ENCODE measurements at places on chromosomes 5 and 9. TPM values are rescaled to one million over a fixed set of nuclear protein-coding genes. Genes with fewer than 3 reads are reported as not detected.

The PCAT7 gene
- total RNA-seq: not detected

The SH2D3C gene
- 0.43 TPM for total RNA-seq

The NTRK2 gene
- total RNA-seq: 0.87 TPM

The PRRX2 gene
- total RNA-seq: not detected

The BAG1 gene
- 30.0 TPM for total RNA-seq

The ADGRV1 gene
- 0.39 TPM for total RNA-seq

The PCDHGA10 gene
- 4.4 TPM for total RNA-seq

The PDGFRB gene
- 10.2 TPM for total RNA-seq

The STK10 gene
- 74.0 TPM for total RNA-seq

The ZNG1C gene
- total RNA-seq: 23.9 TPM

The SMIM3 gene
- 2.4 TPM for total RNA-seq

The GRM6 gene
- not detected for total RNA-seq

The FBXO10 gene
- 8.6 TPM for total RNA-seq

The TLE1 gene
- total RNA-seq: 117 TPM

The KIF24 gene
- total RNA-seq: 1.4 TPM

The SVEP1 gene
- 0.22 TPM for total RNA-seq

Measured in placental epithelial cell (primary cell).